ENCODE measurements at places on chromosomes 4 and X. TPM values are rescaled to one million over a fixed set of nuclear protein-coding genes. Genes with fewer than 3 reads are reported as not detected.

Gene NPNT
- 84.2 TPM for total RNA-seq

Gene DKC1
- 36.9 TPM for total RNA-seq

Gene C1QTNF7
- 2.4 TPM for total RNA-seq

Gene DEFB131A
- not detected for total RNA-seq

Gene SLC7A11
- 0.80 TPM for total RNA-seq

Gene CXCL10
- total RNA-seq, result not detected

Gene SLC10A4
- total RNA-seq, result not detected

DNA sequence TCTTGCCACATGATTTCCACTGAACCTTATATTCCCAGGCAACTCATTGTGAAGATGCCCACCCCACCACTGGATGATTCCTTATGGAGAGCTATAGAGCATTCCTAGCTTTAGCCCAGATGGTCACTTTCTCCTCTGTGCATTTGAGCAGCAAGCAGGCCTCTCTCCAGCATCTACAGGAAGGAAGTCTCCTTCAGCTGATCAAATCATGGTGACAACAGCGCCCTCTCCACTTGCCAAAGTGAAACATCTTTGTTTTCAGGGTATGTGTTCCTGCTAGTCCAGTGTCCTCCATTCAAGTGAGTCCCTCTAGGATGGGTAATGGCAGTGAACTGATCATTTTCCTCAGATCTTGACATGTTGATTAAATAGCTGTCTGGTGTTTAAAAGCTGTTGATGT, 10.9 kb upstream of the SYTL5 start:
- no peak for DNase-seq

GRCh38 chrX:40091691-40092421, 5.9 kb downstream of the BCOR start:
- DNase-seq, result no peak

- peak; percentile 44 for DNase-seq
These were observed 23.5 kb upstream of the SOWAHD start for GRCh38 chrX:119734897-119735339.

GRCh38 chr4:80138551-80139538, 58.5 kb upstream of the PRDM8 start:
- peak; percentile 70 for DNase-seq

DNA sequence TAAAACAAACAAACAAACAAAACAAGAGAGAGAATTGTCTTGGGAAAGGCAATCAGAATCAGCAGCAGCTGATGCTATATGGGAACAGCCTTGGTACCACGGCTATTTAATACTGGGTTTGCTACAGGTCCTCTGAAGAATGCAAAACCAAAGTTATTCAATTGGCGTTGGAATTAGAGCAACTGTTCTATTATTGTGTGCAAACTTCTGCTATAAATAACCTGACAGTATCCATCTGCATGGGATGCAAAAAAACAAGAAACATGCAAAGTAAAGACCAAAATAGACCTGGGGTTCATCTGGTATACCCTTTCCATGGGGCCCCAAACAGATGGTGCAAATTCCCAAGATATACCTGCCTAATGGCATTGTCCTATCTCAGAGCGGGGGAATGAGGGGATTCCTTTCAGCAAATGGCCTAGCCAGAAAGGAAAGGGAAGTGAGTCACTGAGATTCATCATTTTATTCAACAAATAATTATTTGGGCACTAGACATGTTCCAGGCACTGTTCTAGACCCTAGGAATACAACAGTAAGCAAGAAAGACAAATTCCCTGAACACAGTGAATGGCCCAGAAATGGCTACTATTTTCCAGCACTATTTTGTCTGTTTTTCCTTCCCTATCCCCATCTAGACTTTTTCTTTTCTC, 268.9 kb downstream of the FBXW7 start:
- DNase-seq, result no peak

- DNase-seq, result no peak
These were observed 259.5 kb upstream of the GABRA2 start for GRCh38 chr4:46649390-46649789.

- no peak for DNase-seq
These were observed 132.8 kb downstream of the DTHD1 start for GRCh38 chr4:36414248-36414647.

GRCh38 chrX:114582264-114582632, 1.6 kb upstream of the HTR2C start:
- DNase-seq, result no peak

GRCh38 chrX:125378205-125378604, 58.5 kb downstream of the TEX13C start:
- DNase-seq, result no peak

All from Peyer's patch (tissue), 4 donors.